ENCODE measurements at places on chromosomes 1 and 21.
A peak's percentile ranks its signal among the peaks of the same experiment; 100 is the strongest.

DNA sequence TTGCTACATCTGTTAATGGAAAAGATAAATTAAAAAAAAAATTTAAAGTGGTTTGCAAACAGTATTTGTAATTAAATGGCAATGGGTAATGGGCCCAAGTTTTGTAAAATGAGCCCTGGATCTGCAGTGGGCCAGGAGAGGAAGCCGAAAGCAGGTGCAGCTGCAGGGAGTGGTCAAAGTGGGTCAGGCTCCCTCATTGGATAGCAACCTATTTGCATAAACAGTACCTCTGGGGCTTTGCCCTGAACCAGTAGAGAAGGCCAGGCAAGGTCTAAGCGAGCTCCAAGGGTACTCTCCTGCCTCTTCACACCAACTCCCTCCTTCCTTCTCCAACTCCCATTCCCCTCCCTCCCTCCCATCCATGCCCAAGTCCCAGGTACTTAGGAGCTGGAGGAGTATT is 138.9 kb downstream of the HMGB4 start:
- no peak for DNase-seq

DNA sequence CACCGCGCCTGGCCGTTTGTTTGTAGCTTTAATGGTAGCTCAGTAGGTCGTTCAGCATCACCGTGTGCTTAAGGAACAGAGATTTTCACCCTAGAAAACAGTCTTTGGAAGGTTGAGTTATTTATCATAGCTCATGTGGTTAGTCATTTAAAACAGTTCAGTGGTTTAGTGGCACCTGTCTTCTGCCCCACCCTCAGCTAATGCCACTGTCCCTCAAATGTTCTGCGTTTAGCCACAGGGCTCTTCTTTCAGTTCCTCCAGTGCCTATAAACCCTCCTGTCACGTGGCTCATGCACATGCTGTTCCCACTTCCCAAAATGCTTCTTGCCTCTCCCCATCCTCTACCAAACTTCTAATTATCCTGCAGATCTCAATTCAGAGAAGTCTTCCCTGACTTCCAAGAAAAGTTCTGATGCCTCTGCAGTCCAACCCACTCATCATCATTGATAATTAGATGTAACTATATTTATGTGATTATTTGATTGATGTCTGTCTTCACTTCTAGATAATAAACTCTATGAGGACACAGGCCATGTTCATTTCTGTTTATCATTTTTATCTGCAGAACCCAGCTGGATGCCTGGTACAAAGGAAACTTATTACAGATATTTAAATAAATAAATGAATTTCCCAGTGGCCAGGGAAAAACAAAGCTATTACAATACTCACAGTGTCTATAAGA is 14.4 kb upstream of the DIPK1A start:
- no peak for DNase-seq

DNA sequence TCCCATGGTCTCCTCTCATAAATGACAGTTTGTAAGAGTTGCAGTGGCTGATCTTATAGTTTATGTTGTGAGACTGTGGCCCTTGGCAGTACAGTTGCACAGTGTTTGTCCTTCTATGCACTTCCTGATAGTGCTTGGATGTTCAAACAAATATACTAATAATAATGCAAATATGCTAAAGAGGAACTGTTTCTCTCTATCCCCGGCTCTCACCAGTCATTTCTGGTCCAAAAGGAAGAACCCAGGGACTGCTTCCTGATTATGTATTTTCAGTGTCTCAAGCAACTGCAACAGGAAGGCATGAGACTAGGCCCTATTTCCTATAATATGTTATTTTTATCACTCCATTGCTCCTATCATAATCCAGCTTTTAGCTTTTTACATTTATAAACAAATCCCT is 17.0 kb upstream of the SUCO start:
- DNase-seq: no peak

DNA sequence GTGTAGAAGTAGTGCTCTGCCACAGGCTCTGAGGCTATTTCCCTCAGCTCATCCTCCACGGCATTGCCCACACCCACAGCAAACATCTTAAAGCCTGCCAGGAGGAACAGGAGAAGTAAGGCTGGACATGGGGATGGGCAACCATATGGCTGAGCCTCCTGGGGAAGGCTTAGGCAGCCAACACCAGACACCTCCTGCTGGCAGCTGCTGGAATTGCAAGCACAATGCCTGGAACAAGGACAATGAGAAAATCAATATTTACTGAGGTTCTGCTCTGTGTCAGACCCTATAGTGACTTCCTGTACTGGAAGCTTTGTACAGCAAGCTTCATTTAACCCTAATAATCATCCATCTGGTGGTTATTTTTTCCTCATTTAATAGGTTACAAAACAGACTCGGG is 8.2 kb downstream of the MATN1 start:
- no peak for DNase-seq

GRCh38 chr1:200053646-200054045 is 26.1 kb downstream of the NR5A2 start:
- DNase-seq: no peak

DNA sequence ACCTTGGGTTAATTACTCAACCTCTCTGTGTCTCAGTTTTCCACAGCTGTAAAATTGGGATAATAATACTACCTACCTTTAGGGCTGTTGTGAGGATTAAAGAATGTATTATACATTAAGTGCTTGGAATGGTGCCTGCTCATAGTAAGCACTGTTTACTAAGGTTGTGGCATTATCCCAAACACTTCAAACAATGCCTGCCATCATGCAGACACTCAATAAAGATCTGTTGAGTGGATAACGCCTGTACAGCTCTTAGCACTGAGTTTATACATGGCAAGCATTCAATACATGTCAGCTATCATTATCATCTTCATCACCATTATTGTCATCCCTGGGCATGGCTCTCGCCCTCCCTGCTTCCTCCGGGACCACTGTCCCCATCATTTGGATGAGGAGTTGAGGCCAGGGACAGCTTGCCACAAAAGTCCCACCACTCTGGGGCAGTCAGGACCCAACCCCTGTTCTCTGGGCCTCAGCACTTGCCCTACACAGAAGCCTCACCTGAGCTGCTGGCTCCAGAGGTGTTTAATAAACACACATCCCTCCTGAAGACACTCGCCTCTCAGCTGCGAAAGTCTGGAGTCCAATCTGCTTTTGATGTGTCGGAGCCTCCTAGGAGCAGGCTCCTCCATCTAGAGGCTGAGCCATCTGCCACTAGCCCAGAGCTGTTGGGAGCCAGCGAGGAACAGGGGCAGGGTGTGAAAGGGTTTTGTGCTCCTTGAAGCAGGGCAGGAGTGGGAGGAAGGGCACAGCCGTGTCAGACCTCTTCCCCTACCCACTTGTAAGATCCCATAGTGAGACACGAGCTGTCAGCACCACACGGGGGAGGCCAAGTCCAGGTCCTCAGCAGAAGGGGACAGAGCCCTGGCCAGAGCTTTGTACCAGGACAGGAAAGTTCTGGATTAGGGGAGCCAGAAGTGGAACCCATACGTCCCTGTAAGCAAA is 80.9 kb upstream of the ZC3H12A start:
- no peak for DNase-seq

DNA sequence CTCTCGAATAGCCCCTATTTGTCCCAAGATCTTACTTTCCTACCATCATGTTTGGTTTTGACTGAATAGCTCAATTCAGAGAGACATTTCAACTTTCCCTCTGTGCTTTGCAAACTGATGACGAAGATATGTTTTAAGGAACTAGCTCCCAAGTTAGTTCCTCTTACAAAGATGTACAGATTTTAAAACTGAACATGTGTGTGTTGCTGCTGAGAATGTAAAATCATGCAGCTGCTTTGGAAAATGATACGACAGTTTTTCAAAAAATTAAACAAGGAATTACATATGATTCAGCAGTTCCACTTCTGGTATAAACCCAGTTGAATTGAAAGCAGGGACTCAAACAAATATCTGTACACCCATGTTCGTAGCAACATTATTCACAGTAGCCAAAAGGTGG is 33.6 kb downstream of the KIF26B start:
- DNase-seq: no peak

GRCh38 chr1:182533896-182534295 is 55.2 kb downstream of the RNASEL start:
- DNase-seq: no peak

DNA sequence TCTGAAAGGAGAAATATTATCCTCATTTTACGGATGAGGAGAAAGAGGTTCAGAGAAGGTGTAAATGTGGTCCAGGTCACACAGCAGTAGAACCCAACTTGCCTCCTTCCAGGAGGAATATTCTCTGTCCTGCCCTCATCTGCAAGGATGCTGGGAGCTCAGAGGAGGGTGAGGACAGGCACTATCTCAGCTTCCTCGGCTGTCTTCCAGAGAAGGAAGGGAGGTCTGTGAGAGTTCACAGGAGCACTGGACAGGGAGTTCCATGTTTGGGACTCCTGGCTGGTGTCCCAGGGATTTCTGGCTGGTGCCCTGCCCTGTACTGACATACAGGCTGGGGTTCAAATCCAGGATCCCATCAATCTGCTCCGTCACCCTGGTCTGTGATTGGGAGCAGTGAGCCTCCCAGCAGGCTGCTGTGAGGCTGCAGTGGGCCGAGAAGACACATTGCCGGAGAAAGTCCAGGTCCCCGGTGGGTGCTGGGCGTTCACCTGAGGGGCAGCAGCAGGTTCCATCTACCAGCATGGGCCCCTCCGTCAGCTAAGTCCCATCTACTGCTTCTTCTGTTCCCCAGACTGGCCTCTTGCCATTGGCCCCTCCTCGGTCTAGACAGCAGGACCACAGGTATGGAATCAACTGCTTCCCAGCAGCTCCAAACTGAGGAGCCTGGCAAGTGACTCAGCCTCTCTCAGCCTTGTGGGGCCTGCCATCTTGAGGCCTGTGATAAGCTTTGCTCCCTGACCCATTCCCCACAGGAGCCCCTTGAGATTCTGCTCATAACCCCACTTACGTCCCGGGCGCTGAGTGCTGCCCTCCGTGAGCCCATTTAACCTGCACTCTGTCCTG is 8.5 kb upstream of the BSND start:
- no peak for DNase-seq

- DNase-seq: peak; percentile 86
Observed at GRCh38 chr1:17661546-17662157, 93.5 kb upstream of the ACTL8 start.

- DNase-seq: no peak
Observed at GRCh38 chr21:19832551-19832950, 1165.7 kb upstream of the NCAM2 start.

- peak; percentile 96 for DNase-seq
Observed at GRCh38 chr1:150162862-150163706, 13.4 kb downstream of the PLEKHO1 start.

DNA sequence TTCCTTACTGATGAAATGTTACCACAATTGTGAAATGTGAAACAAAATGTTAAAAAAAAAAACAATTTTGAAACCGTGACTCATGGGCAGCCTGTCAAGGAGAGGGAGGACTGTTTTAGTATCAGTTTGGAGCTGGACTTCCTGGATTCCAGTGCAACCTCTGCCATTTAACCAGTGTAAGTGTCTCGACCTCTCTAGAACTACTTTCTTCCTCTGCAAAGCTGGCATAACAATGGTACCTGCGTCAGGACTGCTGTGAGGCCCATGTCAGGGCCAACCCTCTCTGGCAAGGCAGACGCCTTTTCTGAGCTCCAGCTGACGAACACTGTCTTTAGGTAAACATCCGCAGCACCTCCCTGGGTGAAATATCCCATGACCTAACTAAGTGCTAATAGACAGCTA is 20.9 kb downstream of the URB1 start:
- DNase-seq: peak; percentile 83

GRCh38 chr1:88029142-88029541 is 654.9 kb upstream of the PKN2 start:
- no peak for DNase-seq

- no peak for DNase-seq
Observed at GRCh38 chr1:219495737-219496408, 117.0 kb downstream of the ZC3H11B start.

- no peak for DNase-seq
Observed at GRCh38 chr1:53398576-53399365, 60.4 kb upstream of the DMRTB1 start.

GRCh38 chr1:202017749-202018467 is 7.5 kb downstream of the ELF3 start:
- DNase-seq: no peak

DNA sequence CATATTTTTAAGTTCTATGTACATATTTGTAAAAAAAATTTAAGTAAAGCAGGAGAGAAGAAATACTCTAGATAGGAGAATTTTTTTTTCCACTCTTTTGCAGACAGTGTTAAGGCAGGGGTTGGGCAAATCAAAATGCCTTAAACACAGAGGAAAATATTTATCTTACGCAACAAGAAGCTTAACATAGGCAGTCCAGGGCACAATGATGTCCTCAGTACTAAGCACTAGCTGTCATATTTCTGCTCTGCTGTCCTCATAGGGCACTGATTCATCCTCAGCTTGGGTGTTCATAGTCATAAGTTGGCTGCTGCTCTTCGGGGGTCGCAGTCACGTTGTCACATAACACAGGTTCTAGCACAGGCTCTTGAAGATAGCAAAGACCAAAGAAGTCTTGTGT is 247.4 kb downstream of the PTBP2 start:
- peak; percentile 24 for DNase-seq

DNA sequence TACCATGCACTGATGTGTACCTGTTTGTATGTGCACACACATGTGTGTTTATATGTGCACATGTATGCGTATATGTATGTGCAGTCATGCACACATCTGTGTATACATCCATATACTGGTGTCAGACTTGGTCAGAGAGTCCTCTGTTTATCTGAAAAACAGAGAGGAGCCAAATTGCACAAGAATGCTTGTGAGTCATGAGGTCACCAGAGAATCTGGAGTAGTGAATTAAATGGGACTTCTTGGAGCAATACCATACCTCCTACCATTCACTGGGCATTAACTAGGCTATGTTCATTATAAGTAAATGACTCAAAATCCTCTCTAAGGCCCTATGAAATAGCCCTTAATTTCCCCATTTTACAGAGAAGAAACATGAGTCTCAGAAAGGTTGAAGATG is 272.1 kb upstream of the C1orf87 start:
- DNase-seq: no peak

- no peak for DNase-seq
Observed at GRCh38 chr1:80645621-80646020, 1155.1 kb upstream of the ADGRL2 start.

DNA sequence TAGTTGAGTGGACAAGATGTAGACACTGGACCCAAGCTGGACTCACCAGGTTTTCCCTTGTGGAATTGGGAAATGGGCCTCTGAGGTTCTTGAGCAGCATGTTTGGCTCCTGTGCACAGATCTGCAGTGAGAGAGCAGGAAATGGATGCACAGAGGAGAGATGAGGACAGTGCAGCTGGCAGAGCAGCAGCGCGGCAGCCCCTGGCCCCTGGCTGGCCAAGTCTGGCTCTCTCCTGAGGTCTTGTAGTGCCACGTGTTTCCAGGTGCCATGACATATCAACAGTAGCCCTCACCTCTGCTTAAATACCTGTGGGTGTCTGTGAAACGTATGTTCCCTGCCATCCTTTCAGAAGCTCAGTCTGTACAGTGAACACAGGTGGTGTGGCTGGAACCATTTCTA is 19.2 kb upstream of the BCL10 start:
- no peak for DNase-seq

DNA sequence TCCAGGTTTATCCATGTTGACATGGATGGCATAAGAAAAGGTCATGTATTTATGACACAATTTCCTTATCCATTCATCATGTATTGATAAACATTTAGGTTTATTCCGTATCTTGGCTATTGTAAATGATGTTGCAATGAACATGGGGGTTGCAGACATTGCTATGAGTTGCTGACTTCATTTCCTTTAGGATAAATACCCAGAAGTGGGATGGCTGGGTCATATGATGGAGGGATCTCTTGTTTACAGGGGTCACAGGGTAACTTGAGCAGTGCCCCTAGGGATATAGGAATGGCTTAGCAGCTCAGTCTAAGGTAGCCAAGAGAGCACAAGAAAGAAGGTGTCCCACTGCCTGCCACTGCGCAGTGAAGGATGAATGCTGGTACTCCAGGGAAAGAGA is 229.6 kb upstream of the COA6 start:
- no peak for DNase-seq

GRCh38 chr1:21037091-21037490 is 139.6 kb downstream of the EIF4G3 start:
- DNase-seq: no peak
